Stimulated activated CD4-positive, alpha-beta T cell treated with anti-CD3 and anti-CD28 coated beads, Interleukin-2, amount 100 ng/mL, for 24 hours (primary cell): ENCODE measurements at places on chromosomes 6 and 20.

GRCh38 chr6:135577059-135577538 is 79.6 kb upstream of the AHI1 start:
- no peak for DNase-seq

DNA sequence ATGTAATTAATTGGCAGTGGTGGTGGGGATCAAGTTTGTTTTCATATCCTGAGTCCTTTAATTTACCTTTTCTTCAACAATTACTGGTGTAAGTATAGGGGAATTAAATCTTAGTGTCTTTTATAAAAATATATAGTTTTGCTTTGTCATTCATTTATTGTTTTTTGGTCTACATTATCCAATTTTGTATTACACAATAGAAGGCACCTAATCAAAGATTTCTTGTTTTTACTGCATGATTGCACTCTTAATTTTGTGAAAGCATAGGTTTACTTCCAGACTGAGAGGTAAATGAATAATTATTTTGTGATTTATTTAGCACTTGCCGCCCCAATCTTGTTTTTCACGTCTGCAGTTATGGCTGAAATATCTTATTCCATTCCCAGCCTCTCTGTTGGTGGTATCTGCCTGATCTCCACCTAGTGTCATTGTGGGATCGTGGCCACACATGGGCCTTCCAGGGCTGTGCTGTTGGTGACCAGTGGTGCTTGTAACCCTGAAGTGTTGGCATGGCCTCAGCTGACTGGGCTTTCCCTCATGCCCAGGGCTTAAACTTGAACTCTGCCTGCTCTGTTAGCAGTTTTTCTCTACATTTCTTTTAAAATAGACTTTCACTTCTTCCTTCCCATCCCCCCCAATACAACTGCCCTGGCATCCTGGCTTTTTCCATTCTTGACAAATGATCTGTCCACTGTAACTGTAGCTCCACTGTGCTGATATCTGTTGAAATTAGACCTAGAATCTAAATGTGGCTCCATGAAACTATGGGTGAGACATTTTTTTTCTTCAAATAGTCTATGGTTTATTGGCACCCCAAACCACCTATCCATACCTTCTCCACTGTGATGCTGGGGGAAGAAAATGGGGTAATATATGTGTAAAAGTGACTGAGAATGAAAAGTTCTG is 24.8 kb downstream of the E2F3 start:
- DNase-seq = no peak

- DNase-seq = no peak
Measured at GRCh38 chr6:138434925-138435324, 30.9 kb downstream of the HEBP2 start.

DNA sequence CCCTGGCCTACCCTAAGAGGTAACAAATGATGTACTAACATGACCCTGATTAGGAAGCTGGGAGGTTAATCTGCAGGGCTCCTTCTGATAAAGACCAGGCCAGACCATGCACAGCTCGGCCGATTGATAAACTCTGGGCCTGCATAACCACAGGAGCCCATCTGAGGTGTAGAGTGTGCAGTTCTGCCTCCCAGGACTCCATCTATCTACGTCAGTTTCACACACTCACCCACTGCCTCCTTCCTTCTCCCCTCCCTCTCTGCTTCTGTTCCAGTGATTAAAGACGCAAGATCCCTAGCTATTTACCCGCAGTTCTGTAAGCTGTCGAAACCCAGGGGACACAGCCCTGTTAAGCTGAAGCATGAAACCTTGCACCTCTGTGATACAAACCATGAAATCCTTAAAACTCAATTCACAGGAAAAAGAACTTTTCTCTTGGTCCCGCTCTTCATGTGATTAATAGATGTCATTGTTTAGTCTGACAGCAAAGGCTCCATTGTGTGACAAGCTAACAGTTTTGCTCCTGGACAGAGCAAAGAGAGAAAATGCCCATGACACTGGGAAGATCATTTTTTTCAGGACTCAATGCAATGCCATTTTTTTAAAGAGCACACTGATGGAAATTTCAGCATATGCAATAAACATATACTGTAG is 470.6 kb downstream of the MAFB start:
- no peak for DNase-seq

DNA sequence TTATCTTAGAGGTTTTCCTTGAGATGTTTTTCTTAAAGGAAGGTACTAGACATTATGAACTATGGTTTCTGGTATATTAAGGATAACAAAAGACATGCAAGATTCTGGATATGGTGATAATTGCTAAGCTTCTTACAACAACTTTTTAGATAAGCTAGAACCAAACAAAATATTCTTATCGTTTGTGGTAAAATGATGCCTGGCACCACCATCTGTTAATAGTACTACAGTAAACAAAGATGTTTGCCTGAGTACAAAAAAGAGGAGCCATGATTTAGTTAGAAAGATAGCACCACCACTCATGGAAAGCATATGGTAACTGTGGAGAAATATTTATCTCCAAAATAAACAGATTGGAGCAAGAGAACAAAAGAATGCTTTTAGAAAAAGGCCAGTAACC is 747.3 kb downstream of the COL12A1 start:
- no peak for DNase-seq

DNA sequence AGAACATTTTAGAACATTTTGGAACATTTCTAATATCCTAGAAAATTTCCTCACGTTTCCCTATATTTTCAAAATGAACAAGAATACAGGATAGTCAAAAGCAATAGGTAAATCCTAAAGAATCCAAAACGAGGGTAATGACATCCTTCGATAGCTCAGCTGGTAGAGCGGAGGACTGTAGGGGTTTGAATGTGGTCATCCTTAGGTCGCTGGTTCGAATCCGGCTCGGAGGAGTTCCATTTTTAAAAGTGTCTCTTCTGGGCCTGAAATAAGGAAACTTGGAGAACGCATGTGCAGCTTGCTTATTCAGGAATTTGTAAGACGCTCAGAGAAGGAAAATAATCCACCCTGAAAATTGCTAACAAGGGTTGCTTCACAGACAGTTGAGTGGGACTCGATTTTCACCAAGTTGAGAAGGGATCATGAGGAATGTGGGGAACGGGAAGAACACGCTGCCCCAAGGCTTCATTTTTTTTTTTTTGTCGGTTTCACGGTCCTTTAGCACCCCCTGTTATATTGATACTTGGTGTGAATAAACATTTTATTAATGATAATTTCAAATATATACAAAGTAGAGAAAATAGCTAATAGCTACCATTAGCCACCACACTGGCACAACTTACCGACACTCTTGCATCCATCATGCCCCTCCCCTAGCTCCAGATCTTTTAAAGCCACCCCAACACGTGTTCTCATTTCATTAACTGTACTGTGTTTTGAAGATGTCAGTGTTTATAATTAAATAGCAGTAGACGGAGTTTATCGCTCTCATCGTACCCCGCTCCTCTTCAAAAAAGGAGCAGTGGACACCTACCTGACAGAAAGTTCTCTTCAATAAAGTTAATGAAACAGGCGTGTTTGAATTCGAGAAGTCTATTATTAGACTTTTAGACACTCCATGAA is 1.8 kb upstream of the ABT1 start:
- DNase-seq = peak; percentile 73

DNA sequence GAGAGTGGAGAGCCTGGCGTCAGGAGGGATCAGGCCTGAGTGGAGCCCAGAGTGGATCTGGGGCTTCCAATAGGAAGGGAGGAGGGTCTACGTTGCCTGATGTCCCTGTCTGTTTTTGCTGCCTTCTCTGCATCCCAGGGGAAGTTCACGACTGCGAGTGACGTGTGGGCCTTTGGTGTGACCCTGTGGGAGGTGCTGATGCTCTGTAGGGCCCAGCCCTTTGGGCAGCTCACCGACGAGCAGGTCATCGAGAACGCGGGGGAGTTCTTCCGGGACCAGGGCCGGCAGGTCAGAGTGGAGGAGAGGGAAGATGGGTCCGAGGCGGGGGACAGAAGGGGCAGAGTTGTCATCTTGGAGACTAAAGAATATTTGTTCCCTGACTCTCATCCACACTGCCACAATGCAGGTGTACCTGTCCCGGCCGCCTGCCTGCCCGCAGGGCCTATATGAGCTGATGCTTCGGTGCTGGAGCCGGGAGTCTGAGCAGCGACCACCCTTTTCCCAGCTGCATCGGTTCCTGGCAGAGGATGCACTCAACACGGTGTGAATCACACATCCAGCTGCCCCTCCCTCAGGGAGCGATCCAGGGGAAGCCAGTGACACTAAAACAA is 9.2 kb upstream of the GTF2H4 start:
- DNase-seq = no peak

GRCh38 chr20:46963758-46964617 is 69.3 kb downstream of the EYA2 start:
- DNase-seq = no peak

DNA sequence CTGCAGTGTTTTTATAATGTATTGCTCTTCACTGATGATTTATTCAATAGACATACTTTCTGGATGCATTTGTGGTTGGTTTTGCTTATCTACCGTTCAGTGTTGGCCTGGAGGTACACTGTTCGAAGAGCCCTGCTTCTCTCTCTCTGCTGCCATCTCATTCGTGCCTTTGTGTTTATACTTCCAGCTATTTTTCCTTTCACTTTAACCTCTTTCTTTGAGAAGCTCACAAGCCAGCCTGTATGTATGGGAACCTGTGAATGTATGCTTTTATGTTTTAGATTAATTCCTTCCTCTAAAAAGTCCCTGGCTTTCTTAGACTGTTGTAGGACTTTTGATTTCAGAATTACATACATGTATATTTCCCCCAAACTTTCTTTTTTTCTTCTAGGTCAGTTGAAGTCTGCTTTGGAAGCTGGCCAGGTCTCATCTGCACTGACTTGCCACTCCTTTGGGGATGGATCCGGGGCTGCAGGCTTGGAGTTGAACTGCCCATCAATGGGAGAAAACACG is 83.0 kb downstream of the SCAND1 start:
- DNase-seq = no peak

GRCh38 chr6:141848029-141848890 is 284.5 kb upstream of the GJE1 start:
- DNase-seq = no peak

DNA sequence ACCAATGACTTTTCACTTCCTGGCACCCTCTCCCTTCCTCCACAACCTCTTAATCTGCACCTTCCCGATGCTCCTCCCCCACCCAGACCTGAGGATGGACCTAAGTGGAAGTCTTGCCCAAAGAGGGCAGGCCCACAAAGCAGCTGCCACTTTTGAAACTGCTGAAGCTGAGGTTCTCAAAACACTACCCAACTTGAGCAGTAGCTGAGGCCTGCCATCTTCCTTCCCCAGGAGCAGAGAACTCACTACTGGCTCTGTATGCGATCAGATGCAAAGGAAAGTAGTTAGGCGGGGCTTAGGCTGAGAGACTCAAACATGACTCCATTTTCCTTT is 1.5 kb downstream of the HM13 start:
- DNase-seq = no peak

DNA sequence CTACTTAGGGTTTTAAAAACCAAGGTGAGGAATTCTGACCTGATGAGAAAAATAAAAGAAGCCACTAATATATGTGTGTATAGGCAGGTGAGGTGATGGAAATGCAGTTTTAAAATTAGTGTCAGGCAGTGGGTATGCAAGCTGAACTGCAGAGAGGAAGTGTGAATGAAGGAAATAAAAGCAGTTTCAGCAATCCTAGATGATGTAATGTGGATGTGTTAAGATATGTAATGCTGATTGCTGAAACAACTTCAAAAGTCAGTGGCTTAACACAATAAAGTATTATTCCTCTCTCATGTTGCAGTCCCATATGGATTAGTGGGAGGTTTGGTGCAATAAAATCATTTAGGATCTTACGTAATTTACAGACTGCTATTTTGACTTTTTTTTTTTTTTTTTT is 119.9 kb upstream of the ASCC3 start:
- DNase-seq = no peak

- DNase-seq = no peak
Measured at GRCh38 chr6:118525913-118526780, 21.9 kb upstream of the PLN start.

- DNase-seq = no peak
Measured at GRCh38 chr6:55674672-55675071, 95.7 kb upstream of the HMGCLL1 start.

DNA sequence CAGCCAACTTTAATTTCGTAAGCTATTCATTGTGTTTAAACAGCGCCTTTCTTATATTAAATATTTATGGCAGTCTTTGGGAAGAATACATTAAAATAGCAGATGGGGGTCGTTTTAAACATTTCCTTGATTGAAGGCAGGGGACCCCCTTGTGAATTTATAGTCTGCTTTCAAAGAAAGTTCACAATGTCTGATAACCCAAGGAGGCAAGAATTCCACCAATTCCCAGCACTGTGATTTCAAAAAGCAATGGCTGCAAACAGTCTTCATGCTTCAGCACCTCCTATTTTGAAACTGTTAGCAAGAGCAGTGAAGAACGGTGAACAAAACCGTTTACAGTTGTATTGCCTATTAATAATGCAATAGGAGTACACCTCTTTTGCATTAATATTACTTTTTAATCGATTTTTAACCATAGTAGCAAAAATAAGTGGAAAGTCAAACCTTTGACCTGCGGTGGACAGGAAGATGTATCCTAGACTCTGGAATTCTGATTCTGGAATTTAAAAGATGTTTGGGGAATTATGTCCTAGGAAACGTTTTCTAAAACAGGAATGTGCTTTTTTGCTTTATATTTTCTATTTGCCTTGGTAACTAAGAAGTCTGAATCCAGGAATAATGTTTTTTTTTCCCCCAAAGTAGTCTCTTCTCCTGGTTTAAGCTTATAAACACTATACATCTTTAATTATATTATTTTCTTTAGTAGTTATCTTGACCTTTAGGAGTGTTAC is 393.0 kb downstream of the CDKAL1 start:
- DNase-seq = no peak

DNA sequence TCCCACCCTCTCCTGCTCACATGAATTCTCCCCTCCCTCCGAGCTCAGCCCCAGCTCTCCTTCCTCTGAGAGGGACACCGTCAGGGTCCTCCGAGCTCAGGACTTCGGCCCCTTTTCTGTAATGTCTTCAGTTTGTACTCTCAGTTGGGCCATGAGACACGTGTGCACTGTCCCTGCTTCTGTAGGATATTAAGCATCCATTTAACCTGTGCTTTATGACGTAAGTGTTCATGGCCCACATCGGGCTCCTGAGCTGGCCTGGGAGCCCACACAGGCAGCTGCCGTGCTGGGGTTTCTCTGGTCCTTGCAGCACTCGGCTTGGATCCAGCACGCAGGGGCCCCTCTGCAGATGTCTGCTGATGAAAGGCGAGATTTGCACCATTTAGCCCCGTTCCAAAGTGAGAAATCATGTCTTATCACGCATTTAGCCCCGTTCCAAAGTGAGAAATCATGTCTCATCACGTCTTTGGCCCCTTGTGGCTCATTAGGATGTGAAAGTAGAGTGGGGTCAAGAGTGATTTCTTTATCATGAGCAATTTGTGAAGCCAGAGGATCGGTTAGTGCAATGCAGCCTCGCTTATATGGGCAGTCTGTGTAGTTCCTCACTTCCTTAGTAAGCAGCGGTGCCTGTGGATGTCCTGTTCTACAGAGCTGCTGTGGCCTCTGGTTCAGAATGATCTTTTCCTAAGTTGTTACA is 25.3 kb downstream of the DUSP22 start:
- no peak for DNase-seq

GRCh38 chr6:119303164-119303887 is 46.2 kb downstream of the MAN1A1 start:
- DNase-seq = no peak
